ENCODE measurements at places on chromosomes 1 and 21. TPM values are rescaled to one million over a fixed set of nuclear protein-coding genes. Genes with fewer than 3 reads are reported as not detected.

- DNase-seq, result no peak
Observed at GRCh38 chr1:229325401-229325800, 17.4 kb downstream of the CCSAP start.

DNA sequence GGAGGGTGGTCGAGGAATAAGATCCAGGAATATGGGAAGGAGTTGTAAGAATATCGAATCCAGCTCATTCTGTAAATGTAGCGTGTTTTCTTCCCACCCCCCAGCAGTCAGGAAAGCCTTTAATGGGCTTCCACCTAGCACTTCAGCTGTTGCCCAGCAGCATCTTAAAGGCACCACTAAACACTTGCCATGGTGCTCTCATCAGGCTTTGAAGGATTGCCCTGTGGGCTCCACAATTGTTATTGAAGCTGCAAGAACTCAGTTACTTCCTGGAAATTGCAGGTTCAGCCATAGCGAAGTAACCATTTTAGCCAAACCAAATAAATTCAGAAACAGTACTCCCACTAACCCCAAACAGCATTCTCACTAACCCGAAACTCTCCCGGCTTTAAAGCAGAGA, 511.2 kb downstream of the PLPP3 start:
- no peak for DNase-seq

The CYP4A11 gene
- total RNA-seq, result not detected

The SFN gene
- total RNA-seq, result 245 TPM

The ERICH3 gene
- total RNA-seq, result not detected

DNA sequence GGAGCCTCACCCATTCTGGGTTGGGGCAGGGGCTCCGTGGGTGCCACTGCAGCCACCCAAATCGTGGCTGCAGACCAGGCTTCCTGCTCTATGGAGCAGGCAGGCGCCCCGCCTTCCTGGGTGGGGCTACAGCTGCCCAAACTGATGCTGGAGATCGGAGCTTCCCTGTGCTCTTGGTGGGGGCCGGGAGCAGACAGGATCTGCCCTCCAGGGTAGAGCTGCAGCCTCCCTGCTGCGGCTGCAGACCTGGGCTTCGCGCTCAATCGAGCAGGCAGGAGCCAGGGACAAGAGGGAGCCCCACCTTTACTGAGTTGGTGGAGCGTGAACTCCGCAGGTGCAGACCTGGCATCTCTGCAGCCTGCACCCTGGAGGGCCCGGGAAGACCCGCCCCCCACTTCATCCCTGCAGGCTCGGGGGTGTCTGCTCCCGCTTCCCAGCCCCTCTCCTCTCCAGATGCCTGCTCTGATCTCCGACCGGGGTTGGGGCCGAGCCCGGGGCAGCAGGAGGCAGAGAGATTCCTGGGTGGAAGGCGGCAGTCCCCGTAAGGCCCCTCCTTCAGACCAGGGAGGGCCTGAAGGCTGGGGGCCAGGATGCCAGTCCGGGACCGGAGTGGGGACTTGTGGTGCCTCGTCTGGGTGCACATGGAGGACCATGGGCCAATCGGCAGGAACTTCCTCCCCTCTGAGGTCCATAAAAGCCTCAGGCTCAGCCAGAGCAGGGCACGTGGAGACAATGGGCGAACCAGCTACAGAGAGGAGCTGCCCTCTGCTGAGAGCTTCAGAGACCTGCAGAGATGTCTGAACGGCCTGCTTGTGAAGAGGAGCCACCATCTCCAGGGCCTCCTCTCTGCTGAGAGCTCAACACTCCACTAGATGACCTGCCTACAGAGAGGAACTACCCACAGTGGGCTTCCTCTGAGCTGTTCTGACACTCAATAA, 359.3 kb downstream of the SMYD3 start:
- DNase-seq, result no peak

DNA sequence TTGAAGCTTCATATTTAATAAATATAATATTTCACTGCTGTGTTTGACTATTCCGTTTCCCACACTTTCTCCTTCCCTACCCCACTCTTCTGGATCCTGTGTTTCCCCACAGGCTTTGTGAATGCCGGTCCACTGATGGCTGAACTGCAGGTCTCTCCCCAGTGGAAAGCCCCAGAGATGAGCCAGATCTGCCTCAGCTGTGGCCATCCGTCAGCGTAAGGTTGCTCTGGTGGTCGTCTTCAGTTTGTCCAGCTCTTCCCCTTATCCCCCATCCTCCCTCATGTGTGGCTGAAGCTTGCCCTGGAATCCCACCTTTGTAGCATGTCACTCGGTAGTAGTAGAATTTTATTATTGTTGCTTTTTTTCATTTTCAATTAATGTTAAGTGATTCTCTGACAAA, 11.4 kb downstream of the SMAP2 start:
- DNase-seq, result no peak

The CHI3L1 gene
- not detected for total RNA-seq

The S100A10 gene
- 340 TPM for total RNA-seq

GRCh38 chr1:21537932-21538630, 28.9 kb downstream of the ALPL start:
- no peak for DNase-seq

The NOC2L gene
- total RNA-seq, result 260 TPM

The HOOK1 gene
- 30.9 TPM for total RNA-seq

- DNase-seq, result no peak
Observed at GRCh38 chr1:210755991-210756659, 377.8 kb downstream of the KCNH1 start.

GRCh38 chr21:17818186-17819113, 706 bp downstream of the C21orf91 start:
- no peak for DNase-seq

The PTGFR gene
- not detected for total RNA-seq

DNA sequence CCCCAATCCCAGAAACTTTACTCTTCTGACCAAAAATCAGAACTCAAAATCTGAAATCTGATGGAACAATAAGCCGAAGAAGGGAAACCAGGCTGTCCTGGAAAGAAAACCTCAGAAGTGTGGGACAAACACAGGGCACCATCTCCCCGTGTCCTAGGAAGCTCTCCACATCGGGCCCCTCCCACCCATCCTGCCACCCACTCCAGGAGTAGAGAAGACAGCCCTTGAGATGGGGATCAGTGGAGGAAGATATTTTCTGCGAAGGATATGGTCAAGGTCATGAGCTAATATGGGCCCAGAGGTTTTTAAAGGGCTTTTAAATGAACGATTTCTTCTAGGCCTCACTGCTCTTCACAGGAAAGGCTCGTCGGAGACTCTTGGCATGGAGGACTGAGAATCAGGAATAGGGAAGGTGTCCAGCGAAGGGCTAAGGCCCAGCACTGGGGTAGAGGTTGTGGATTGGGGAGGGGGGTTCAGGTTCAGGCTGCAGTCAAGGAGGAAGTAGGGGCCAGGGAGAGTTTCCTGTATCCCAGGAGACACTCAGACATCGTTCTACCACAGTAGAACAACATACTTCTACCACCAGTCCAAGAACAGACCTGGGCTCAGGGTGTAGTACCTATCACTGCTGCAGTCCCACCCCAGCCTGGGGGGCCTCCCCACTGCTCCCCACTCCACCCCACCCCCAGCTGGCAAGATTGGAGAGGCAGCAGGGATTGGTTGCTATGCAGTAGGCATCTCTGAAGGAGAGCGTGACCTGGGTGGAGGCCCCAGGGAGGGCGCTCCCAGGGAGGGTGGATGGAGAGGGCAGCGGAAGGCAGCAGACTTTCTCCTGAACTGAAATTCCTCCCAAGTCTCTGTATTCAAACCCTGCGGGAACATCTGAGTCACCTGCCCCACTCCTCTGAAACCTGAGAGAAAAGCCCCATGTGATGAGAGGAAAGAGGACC, 1.2 kb upstream of the S100A5 start:
- no peak for DNase-seq

DNA sequence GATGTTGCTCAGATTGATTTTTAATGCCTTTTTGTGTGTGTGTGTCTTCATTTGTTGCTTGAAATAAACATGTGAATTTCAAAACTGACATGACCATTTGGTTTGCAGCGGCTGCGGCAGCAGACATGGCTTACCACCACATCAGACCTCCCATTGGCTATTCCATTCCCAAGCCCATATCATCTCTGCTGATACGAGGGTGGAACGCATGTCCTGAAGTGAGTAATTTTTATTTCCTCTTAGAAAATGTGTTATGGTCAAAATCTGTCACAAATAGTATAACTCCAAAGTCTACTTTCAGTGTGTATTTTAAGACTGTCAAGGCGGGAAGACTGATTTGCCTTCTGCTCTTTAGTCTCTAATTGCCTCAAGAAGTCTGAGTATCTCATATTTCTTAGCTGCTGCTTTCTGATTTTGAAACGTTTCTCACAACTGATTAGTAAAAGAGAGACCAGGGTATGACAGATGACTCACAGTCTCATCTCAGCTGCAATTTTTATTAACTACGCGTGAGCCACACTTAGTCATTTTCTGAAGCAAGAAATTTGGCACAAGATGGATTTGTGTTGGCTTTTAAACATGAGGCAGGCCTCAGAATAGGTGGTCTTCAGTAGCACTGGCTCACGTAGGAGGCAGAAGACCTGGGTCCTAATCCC, 49.0 kb downstream of the LRRC53 start:
- DNase-seq, result no peak

All from HCT116 (cell line).